ENCODE measurements at places on chromosomes 3 and 15. TPM values are rescaled to one million over a fixed set of nuclear protein-coding genes. Genes with fewer than 3 reads are reported as not detected.

DNA sequence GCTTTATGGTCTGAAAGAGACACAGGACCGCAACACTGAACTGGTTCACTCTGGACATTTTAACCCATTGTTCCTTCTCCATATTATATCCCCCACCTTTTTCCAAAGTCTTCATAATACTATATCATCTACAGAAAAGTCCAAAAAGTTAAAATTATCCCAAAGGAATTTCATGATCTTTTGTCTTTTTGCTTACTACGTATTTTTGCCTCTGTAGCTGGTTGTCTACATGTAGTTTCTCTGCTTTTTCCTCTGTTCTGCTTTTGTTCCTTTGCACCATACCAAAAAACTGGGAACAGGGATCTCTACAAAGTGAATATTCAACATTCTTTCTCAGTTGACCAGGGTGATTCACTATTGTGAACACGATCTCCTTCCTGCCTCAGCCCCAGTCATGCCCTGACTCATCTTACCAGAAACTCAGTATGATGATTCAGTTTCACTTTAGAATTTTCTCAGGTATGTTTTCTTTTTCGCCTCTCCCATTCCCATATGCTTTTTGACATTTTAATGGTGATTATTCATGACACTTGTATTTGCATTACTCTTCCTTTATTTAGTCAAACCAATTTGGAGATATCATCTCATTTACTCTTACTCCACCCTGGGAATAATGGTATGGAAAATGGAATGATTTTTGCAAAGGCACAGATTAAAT is 14.5 kb downstream of the EMC4 start:
- peak; percentile 90 for DNase-seq

DNA sequence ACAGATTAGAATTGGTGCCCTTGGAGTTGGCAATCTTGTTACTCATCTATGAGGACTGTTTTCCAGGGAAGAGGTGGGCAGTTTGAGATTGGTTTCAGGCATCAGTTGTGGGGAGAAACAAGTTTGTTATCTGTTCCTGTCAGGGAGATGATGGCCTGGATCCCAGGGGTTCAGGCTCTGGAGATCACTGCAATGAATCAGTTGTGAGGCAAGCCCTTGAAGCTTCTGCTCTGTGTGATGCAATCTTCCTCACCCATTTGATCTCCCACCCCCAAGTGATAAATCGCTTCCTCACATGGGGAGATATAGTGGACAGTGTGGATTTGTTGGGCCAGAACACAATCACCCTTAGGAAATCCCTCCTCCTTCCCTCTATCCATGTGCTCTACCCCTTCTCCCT is 276.6 kb upstream of the LRTM1 start:
- peak; percentile 35 for DNase-seq

- no peak for DNase-seq
Measured at GRCh38 chr3:139953131-139953910, 18.3 kb downstream of the CLSTN2 start.

Gene GABRB3
- total RNA-seq: not detected

GRCh38 chr3:42226470-42227425 is 39.2 kb downstream of the CCK start:
- peak; percentile 35 for DNase-seq

DNA sequence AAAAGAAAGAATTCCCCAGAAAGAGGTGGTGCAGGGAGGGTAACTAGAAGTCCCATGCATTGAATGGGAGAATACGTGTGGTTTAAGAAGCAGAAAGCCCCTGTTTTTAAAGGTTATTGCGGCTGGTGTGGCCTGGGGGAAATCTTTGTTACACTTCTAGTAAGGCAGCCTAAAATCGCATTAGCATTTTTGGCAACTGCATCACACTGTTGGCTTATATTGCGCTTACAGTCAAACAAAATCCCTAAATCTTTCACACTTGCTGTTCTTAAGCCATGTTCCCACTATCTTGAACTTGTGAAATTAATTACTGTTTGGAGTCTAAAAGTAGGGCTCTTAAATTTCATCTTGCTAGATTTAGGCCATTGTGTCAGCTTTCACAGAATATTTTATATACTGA is 66.0 kb upstream of the GOLIM4 start:
- DNase-seq: no peak

DNA sequence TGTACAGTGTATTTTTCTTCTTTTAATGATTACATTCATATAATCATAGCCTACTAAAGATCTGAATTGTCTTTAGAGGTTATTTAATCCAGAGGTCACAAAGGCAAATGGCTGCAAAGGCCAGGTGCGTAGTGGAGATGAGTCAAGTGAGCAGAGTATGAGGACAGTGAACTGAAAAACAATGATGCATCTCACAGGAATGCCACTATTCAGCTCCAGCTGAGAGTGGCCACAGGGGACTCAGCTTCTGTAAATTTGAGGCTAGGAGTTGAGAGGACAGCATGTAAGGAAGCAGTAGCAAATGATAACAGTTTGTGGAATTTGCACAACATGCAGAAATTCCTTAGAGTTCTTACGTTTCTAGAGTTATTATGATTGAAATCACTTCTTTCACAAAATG is 50.4 kb downstream of the COL6A5 start:
- peak; percentile 91 for DNase-seq

- DNase-seq: no peak
Measured at GRCh38 chr3:112470788-112471187, 28.5 kb downstream of the BTLA start.

DNA sequence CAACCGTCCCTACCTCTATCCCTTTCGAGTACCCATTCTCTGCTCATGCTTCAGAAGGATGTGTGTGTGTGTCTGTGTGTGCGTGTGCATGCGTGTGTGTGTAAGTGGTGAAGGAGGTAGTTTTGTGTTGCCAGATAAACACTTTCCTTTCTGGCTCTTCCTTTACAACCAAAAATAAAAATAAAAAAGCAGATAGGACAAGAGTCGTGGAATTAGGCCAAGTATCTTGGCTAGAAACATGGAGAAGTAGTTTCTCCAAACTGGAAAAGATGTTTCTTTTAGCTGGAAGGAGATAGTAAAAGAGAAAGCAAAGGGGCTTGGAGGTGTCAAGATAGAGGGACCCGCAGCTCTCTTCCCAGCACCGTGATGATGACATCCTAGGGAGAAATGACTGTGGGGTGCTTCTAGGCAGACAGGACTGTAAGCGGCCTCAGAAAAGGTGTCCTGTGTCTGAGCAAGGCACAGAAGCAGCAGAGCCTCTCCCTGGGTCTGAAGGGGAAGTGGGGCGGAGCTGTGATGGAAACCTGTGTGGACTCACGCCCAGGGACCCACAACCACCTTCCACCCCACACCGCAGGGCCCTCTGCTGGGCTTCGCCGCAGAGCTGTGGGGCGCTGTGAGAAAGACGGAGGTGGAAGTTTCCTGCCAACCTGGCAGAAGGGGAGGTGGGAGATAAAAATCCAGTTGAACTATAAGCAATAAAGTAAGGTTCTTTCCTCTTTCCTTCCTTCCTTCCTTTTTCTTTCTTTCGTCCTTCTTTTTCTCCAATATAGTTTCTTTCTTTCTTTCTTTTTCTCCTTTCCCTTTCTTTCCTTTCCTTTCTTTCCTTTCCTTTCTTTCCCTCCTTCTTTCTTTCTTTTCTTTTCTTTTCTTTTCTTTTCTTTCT is 35.3 kb downstream of the MUC20 start:
- DNase-seq: no peak

DNA sequence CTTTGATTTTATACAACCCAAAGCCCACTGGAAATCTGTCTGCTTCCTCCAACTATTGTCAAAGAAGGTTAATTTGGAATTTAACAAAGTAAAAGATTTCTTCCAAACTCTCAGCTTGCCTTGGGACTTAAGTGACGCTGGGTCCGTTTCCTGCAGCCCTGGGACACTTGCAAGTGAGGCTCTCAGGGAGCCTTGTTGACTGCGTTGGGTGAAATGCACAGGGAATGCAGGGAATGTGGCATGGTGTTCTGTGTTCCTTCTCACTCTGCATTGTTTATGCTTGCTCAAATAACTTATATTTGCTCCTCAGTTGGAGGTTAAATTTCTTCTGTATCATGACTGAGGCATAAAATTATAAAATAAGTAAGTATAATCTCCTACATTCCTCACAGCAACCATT is 60.9 kb upstream of the TJP1 start:
- DNase-seq: no peak

- no peak for DNase-seq
Measured at GRCh38 chr15:85690561-85691231, 104.0 kb downstream of the KLHL25 start.

Gene IQCF5
- total RNA-seq: not detected

DNA sequence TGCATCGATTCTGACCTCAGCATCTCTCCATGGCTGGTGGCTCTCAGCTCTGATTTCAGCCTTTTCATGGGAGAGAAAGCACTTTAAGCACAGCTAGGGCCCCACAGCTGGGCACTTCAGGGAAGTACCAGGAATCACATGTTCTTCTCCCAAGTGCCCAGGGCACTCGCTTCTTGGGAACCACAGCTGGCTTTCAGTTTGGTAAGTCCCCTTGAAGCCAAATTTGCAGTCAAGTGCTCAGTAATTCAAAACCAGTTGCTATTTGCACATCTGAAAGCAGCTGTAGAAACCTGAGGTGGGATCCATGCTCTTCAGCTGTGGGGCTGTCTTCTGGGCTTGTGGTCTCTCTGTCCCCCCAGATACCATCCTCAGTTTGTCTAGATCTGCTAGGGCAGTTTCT is 12.8 kb downstream of the GABRA5 start:
- no peak for DNase-seq

Gene GPR160
- 2.7 TPM for total RNA-seq

Data from A172 (cell line).